Esophagus squamous epithelium (tissue), 5 donors: ENCODE measurements at places on chromosomes 2 and 18.
A peak's percentile ranks its signal among the peaks of the same experiment; 100 is the strongest.

- no peak for DNase-seq
Observed at GRCh38 chr18:77008576-77009315, 123.8 kb downstream of the MBP start.

DNA sequence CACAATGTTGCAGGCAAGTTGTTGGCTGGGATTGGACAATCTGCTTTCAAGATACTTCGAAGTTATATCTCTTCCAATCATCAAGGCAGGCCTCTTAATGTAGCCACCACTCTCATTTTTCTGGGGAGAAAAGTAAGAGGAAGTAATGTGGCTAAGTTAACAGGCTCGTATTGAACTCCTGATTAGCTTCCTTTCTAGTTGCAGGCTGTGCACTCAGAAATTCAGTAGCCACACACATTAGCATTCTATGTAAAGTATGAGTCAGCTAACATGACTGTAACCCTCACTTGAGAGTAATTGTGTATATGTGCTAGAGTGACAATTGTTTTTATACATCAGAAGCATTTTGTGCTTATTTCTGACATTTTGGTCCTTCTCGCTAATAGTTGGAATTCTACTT is 3.3 kb downstream of the TWSG1 start:
- no peak for DNase-seq

GRCh38 chr2:181052523-181052891 is 72.1 kb downstream of the UBE2E3 start:
- no peak for DNase-seq

DNA sequence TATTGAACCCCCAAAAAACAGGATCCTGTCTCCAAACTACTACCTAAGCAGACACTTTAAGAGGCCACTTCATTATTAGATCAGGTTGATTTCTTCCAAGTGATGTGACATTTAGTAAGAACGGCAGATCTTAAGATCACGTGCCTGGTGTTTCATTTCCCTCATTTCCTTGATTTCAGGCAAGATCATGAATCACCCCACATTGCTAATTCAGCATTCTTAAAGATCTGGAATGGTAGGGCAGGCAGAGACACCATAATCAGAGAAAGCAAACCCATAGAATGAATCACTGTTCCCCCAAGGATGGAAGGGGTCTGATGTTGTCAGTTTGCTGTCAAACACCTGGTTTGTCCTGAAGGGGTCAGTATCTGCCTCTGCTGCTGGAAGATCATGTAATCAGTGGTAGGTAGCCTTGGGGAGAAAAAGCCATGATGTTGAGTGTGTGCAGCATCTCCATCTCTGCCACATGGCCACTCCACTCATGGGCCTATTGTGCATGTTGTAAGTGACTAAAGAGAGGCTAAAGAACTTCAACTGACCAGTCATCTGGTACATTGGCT is 133.9 kb downstream of the ARHGAP15 start:
- DNase-seq, result no peak

- DNase-seq, result no peak
Observed at GRCh38 chr2:132544006-132544630, 125.9 kb downstream of the LYPD1 start.

DNA sequence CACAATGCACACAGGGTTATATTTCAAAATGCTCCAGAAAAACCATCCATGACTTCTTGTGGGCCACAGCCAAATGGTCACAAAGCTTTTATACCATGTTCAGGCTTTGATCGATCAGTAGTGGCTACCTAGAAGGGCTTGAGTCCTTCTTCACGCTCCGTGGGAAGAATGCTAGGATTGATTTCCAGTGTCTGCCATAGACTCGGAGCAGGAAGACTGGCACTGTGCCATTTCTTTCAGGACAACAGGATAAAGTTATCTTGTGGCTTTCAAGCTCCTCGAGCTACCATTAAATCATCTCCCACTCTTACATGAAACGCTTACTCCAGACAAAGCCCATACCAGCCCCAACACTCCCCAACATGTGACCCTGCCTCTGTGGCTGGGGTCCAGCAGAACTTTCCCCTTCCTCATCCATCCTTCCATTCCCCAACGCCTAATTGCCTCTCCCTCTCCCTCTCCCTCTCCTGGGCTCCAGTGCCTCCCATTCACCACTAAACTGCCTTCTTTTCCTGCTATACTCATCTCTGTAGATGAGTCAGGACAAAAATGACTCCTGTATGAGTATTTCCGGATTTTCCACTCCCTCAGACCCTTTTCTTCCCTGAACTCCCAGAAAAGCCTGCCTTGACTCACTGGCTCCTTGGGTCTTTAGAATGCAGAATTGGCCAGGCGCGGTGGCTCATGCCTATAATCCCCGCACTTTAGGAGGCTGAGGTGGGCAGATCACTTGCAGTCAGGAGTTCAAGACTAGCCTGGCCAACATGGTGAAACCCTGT is 40.9 kb downstream of the ADD2 start:
- DNase-seq, result no peak

GRCh38 chr2:155696571-155696970 is 636.0 kb downstream of the NR4A2 start:
- no peak for DNase-seq

- DNase-seq, result no peak
Observed at GRCh38 chr18:6745504-6746031, 16.1 kb downstream of the ARHGAP28 start.

DNA sequence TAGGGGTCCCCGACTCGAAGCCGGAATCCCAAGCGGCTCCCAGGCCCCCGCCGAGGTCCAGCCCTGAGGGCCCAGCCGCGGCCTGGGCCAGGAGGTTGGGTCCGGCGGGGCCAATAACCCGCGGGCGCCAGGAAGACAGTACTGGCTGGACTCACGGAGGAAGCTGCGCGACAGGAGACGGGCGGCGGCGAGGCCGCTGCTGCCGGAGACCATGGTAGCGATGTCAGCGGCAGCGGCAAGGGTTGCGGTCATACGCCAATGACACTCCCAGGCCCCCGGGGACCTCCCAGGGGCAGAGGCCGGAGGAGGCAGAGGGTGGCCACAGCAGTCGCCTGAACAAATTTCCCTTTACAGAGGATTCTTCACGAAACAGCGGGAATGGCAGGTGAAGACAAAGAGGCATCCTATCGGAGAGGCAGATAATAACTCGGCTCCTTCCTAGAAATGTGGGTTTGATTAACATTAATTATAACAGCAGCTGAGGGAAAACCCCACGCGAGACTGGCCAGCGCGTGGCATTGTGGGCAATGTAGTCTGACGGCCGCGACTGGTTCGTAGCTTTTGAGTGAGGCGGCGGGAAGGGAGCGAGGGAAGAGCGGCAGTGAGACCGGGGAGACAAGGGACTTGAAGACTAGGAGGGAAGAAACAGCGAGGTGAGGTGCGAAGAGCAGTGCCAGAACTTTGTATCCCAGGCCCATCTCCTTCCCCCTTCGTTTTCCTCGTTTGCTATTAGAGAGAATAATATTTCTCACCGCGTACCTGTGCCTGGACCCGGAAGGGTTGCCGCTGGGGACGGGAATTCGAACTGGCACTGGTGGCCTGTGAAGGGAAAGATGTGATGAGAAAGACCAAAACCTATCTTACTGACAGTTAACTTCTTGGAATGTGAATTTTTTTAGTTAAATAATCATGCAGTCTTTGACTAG is at the start of gene SUCLG1:
TSS of gene SUCLG1 (minus strand) at position 263 of the 926 bp plus-strand sequence. CDS start at position 252, 11 bp downstream.
- DNase-seq, result peak; percentile 25

DNA sequence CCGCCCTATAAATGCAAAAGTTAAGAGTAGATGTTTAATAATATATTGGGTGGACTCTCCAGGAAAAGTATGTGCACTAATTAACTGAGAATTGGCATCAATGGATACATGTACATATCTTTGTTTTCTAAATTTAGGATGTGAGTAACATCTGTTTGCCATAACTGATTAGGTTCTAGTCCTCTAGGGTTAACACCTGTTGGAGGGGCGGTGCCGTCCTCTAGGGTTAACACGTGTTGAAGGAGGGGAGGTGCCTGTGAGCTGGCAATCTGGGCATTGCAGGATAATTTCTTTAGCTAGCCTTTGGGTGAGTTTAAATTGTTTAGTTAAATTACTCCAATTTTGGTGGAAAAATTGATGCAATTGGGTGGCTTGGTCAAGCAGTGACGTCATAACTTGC is 30.9 kb downstream of the HTR2B start:
- no peak for DNase-seq

DNA sequence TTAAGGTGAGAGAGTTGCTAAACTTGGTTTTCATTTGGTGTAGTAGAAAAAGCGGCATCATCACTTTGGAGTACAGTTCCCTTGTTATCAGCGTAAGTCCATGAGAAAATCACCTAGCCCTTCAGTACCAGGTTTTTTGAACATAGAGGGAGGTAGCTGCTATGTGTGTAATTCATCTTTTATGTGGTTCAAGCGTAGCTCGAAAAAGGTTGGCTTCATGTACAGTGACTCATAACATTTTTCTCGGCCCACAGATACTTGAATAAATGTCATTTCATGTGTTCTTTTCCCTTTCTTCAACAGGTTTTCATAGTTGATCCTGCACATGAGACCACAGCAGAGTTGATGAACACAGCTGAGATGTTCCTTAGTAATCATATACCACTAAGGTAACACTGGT is 43.6 kb downstream of the UGGT1 start:
- DNase-seq, result no peak

DNA sequence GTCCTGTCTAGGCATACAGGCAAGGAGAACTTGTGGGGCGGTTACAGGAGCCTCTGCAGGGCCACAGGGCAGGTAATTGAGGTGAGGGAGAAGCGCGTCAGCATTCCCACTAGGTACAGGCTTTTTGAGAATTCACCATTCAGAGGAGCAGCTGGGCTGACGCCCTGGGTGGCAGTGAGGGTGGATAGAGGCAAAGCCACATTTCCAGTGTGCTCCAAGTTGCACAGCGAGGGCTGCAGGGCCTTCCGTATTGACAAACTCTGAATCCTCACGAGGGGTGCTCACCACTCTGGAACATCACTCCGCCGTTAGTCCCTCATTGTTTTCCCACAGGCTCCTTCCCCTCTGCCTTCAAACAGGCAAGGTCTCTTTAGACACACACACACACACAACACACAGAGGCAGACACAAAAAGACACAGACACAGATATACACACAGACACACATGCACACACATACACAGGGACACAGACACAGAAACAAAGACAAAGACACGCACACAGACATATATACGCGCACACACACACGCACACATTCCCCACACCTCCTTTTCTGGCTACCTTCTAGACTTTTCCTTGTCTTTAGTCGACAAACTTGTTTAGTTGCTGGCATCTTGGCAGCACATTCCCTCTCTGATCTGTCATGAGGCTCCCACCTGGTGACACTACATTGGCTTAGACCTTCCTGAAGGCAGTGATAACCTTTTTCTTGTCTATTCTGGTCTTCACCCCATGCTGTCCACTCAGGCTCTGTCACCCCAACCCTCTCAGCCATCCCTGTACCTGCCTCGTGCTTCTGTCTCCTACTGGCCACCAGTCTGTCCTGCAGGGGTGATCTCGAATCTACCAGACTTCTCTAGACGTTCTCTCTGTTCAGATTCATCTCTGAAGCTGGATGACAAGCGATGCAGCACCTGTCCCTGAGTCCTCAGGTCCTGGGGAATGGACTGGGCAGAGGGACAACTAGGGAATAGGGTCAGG is 136.8 kb downstream of the ALPK2 start:
- DNase-seq, result no peak

- DNase-seq, result no peak
Observed at GRCh38 chr2:53353135-53354114, 414.2 kb upstream of the CHAC2 start.

DNA sequence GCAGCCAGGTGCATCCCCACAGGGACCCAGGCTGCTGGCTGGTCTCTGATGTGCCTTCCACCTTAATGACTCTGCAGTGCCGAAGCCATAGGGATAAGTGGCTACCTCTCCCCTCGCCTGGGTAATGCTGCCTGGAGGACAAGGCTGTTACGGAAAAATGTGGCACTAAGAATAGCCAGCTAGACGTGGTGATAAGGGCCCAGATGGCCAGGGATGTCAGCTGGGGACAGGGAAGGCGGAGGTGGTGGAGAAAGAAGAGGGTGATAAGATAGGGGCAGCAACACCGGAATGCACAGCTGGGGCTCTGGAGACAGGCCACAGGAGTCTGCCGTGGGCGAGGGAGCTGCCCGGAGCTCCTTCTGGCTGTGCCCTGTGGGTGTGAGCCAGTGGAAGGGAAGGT is 170.6 kb downstream of the FHOD3 start:
- DNase-seq, result no peak

- no peak for DNase-seq
Observed at GRCh38 chr18:11673560-11673959, 15.5 kb upstream of the GNAL start.

DNA sequence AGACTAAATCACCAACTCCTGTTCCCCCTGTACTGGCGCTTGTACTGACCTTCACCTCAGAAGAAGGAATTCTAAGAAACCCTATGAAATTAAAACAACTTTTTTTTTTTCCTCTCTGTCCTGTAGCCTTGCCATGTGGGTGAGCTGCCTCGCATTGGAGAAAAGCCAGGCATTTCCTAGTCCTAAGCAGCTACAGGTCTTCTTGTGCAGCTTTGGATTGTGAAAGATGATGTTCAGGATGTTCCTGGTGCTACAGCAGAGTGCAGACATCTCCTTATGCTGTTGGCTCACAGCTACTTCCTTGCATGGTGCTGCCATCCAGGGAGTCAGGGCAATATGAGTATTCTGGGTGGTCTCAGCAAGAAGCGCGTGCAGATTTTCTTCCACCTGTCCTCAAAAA is 11.9 kb downstream of the PIK3C3 start:
- DNase-seq, result no peak

- DNase-seq, result no peak
Observed at GRCh38 chr18:64618390-64618789, 469.5 kb upstream of the LINC00305 start.

GRCh38 chr2:199903111-199903510 is 8.0 kb upstream of the C2orf69 start:
- no peak for DNase-seq

DNA sequence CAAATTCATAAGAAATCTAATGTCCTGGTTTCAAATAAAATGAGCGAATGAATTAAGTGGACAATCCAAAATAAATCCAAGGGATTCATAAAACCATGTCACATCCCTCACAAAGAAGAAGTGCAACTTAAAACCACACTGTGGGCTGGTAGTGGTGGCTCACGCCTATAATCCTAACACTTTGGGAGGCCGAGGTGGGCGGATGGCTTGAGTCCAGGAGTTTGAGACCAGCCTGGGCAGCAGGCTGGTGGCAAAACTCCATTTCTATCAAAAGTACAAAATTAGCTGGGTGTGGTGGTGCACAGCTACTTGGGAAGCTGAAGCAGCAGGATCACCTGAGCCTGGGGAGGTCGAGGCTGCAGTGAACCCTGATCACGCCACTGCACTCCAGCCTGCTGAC is 25.4 kb downstream of the FAM98A start:
- DNase-seq, result no peak

DNA sequence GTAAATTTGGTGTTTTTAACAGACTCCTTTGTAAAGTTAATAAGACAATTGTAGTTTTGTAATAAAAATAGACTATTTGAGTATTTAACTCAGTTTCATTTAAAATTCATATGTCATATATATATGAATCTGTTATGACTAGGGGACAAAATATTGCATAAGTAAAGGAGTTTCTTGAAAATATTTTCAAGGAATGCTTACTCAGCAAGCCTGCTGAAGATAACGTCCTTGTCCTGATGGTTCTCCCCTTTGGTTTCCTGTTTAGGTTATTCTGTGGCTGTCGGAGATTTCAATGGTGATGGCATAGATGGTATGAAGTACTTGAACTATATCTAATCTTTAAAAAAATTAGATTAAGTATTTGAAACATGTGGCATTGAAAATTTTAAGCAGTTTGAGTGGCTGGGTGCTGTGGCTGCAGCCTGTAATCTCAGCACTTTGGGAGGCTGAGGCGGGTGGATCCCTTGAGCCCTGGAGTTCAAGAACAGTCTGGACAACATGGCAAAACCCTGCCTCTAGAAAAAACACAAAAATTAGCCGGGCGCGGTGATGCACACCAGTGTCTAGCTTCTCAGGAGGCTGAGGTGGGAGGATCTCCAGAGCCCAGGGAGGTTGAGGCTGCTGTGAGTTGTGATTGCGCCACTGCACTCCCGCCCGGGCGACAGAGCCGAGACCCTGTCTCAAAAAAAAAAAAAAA is 47.1 kb downstream of the ITGAV start:
- no peak for DNase-seq
